ENCODE measurements at places on chromosomes 1 and 21. TPM values are rescaled to one million over a fixed set of nuclear protein-coding genes. Genes with fewer than 3 reads are reported as not detected.

The IGSF5 gene
- 0.29 TPM for total RNA-seq

The TINAGL1 gene
- total RNA-seq = 169 TPM

The RNU1-3 gene
- total RNA-seq = 1,358 TPM

The TFF2 gene
- total RNA-seq = 115 TPM

The WNT3A gene
- total RNA-seq = 0.06 TPM

The CD101 gene
- total RNA-seq = 2.8 TPM

The CR1L gene
- total RNA-seq = not detected

The TM2D1 gene
- total RNA-seq = 40.8 TPM

The CCDC185 gene
- not detected for total RNA-seq

The ATP1A4 gene
- total RNA-seq = 0.43 TPM

The SPRR2A gene
- not detected for total RNA-seq

The PRKAB2 gene
- total RNA-seq = 23.0 TPM

The ANKRD34A gene
- total RNA-seq = 3.4 TPM

The OR2L5 gene
- not detected for total RNA-seq

The ANGPTL1 gene
- 24.2 TPM for total RNA-seq

The C1orf141 gene
- total RNA-seq = not detected

The FAM151A gene
- total RNA-seq = not detected

The LCE2A gene
- total RNA-seq = not detected

The SSX2IP gene
- 22.3 TPM for total RNA-seq

The KTI12 gene
- 5.9 TPM for total RNA-seq

The PTGER3 gene
- 28.4 TPM for total RNA-seq

The CCNL2 gene
- total RNA-seq = 194 TPM

The RPE65 gene
- not detected for total RNA-seq

The IL24 gene
- total RNA-seq = not detected

The VCAM1 gene
- 9.7 TPM for total RNA-seq

The ADAMTS1 gene
- 74.7 TPM for total RNA-seq

The NUAK2 gene
- total RNA-seq = 6.7 TPM

The ZBTB8OS gene
- 29.9 TPM for total RNA-seq

The LCA5L gene
- 2.7 TPM for total RNA-seq

The ACADM gene
- 49.3 TPM for total RNA-seq

The FAM72A gene
- 2.0 TPM for total RNA-seq

The MCOLN2 gene
- 1.8 TPM for total RNA-seq

The NENF gene
- total RNA-seq = 64.3 TPM

The HAO2 gene
- 0.17 TPM for total RNA-seq

The ADAMTS4 gene
- total RNA-seq = 7.3 TPM

The NPL gene
- 19.3 TPM for total RNA-seq
